ENCODE measurements at places on chromosomes 2 and 18.

DNA sequence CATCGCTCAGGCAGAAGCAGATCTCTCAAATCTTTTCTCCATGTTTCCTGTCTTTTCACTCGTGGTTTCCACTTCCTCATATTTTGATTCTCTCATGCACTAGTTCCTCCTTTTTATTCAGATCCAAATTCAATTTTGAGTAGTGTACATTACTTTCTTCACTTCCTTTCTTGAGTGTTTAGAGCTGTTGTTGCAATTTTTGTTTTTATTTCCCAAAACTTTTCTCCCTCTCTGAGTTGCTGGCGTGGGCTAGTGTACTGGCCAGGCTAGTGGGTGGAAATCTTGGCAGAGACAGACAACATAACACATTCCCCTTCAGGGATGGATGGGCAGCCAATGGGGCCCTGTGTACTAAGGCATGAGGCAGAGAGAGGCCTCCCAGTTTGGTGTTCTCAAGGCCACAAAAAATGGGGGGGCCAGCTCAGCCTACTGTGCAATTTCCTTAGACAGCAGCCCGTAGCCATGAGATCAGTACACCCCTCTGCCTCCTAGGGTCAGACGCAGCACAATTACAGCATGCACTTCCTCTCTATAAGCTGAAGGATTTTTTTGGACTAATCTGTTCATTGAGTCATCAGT, 145.1 kb upstream of the PID1 start:
- peak; percentile 34 for DNase-seq

DNA sequence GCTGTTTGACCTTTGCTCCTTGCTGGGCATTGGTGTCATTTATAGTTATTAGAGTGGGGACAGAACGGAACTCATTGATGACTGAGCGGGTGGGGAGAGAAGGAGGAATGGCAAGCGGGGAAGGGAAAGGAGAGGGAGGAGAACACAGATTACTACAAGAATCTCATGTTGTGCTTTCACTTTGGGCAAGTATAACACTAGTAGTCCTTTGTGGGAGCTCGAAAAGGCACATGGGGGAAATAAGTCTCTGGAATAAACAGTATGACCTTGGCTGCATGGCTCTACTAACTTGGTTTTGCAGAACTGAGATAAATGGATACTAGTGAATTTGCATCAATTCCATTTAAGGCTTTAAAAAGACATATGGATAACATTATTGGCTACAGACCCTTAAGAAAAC, 161.7 kb upstream of the NABP1 start:
- no peak for DNase-seq

- DNase-seq: no peak
Measured at GRCh38 chr2:14815201-14815600, 182.7 kb downstream of the LRATD1 start.

- DNase-seq: no peak
Measured at GRCh38 chr2:160901613-160902012, 258.6 kb upstream of the TANK start.

DNA sequence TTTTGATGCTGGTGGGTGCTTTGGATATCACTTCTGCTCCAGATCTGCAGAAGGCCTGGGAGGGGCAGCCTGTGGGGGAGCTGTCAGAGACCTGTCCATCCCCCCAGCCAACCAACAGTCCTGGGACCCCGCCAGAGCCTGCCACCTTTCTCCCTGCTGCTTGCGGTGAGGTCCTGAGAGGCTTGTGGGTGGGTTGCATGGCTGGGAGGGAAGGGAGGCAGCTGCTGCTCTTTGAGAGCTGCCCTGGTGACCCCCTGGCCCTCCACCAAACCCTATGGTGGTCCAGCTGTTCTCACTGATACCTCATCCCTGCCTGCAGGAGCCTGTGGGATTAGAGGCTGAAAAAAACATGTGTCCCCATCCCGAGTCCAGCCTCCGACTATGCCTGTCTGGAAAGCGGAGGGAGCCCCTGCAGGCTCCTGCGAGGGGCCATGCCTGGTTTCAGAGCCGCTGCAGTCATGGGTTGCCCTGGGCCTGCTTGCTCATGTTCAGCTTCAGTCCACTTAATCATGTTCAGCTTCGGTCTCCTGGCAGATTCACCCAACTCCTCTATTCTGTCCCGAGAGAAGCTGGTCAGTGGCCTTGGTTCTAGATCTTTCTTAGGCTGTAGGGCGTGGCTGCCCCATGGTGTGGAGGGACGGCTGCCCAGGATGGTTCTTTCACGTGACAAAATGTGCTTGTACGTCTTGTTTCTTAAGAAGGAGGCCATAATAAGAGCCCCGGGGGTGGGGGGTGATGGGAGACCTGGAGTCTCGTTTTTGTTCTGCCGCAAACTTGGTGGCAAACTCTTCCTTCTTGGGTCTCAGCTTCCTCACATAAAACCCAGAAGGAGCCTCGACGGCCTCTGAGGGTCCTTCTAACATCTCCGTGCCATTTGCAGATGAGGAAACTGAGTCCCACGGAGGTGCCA, 98.5 kb downstream of the CTIF start:
- DNase-seq: no peak

Measured in CD4-positive, alpha-beta T cell treated with Interferon alpha-2 for 1 hour (primary cell).